ENCODE measurements at places on chromosomes 4 and X.

GRCh38 chr4:148441986-148442831 lies at the start of gene NR3C2:
NR3C2 (minus strand) TSS chr4:148442414.
- DNase-seq: peak; percentile 94

GRCh38 chrX:54807524-54808108 lies at the start of gene MAGED2:
MAGED2 (plus strand) TSS chrX:54807745; CDS start chrX:54809332, 1,587 bp downstream.
- DNase-seq: peak; percentile 37

GRCh38 chrX:152905081-152905420 lies 7.2 kb downstream of the ZNF185 start:
- DNase-seq: no peak

DNA sequence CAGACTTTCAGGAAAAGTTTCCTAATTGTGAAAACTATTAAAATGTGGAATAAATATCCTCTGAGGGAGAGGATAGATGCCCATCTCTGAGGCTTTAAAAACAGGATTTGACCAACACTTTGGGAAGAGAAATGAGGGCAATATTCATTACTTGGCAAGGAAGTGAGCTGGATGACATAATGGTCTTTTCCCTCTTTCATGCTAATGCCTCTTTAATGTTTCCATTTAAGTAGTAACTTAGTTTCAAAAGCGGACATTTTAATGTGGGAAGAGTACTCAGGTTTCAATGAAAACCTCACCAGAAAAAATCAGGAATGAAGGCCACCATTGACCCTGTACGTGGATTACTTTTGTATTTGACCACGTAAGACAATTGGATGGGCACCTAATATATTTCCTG lies 503.3 kb downstream of the ANKRD50 start:
- DNase-seq: no peak

- no peak for DNase-seq
Observed at GRCh38 chr4:109648266-109648996, 54.8 kb downstream of the CASP6 start.

All from T-helper 9 cell (primary cell).